Stimulated activated CD4-positive, alpha-beta T cell treated with anti-CD3 and anti-CD28 coated beads, TNF-alpha, amount 100 ng/mL, for 24 hours (primary cell): ENCODE measurements at places on chromosomes 5 and 9.

- DNase-seq = peak; percentile 69
These were observed 65.3 kb downstream of the RXRA start for GRCh38 chr9:134391319-134392231.

DNA sequence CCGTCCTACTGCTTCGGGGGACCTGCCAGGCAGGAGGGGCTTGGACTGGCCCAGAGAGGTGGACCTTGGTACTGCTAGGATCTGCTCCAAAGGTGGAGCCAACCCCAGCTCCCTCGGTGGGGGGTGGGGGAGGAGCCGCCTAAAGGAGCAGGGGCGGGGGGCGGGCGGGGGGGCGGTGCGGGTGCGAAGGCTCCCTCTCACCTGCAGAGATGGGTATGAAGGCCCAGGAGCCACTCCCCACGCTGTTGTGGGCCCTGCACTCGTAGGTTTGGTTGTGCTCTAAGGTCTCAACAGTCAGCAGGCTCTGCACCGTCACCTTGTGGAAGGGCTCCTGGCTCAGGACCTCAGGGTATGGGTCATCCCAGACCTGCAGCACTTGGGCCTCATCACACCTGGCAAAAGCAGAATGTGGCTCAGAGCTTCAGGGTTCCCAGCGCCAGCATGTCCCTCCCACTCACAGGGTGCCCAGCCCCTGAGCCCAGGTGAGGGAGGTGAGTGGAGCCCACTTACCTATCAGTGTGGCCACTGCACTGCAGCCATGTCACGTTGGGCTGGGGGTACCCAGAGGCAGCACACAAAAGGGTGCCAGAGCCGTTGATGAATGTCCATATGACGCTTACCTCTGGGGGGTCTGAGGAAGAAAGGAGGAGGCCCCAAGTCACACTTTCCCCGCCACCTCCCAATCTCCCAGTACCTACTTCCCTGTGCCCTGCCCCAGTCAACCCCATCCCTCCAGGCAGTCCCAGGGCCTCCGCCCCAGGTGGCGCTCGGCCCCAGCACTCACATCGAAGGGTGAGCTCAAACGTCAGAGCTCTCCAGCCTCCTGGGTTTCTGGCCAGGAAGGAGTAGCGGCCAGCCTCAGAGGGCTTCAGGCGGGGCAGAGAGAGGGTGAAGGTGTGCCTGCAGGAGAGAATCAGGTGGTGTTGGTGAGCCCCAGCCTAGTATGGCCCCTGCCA lies 16.4 kb downstream of the CSF1R start:
- DNase-seq = no peak

GRCh38 chr9:109739760-109740159 lies 40.2 kb upstream of the PALM2AKAP2 start:
- DNase-seq = no peak

DNA sequence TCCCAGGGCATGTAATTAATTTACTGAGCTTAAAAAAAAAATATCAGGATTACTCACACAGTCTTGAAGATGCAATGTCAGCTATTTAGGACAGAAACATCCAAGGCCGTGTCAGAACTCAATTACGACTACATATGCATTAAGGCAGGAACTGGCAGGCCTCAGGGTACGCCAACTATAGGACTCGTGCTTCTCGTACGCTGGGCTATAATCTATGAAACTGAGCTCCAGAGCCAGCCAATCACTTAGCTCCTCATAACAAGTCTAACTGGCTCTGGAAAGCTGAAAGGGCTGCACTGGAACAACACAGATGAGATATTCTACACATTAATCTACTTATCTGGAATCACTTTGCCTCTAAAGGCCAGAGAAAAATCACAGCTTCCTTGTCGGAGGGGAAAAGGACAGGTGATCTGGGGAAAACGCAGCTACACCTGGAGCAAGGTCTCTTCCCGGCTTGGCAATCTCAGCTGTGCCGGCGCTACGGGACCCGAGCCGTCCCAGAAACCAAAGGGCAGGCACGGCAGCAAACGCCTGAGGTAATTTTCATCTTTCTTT lies 212.0 kb downstream of the DEPDC1B start:
- no peak for DNase-seq

GRCh38 chr9:2639786-2640185 lies 18.2 kb downstream of the VLDLR start:
- DNase-seq = no peak

GRCh38 chr5:66136053-66136452 lies 8.0 kb upstream of the SREK1 start:
- DNase-seq = no peak

- no peak for DNase-seq
These were observed 16.3 kb upstream of the FYB1 start for GRCh38 chr5:39235648-39236047.

GRCh38 chr5:104312481-104312880 lies 749.9 kb upstream of the NUDT12 start:
- no peak for DNase-seq

DNA sequence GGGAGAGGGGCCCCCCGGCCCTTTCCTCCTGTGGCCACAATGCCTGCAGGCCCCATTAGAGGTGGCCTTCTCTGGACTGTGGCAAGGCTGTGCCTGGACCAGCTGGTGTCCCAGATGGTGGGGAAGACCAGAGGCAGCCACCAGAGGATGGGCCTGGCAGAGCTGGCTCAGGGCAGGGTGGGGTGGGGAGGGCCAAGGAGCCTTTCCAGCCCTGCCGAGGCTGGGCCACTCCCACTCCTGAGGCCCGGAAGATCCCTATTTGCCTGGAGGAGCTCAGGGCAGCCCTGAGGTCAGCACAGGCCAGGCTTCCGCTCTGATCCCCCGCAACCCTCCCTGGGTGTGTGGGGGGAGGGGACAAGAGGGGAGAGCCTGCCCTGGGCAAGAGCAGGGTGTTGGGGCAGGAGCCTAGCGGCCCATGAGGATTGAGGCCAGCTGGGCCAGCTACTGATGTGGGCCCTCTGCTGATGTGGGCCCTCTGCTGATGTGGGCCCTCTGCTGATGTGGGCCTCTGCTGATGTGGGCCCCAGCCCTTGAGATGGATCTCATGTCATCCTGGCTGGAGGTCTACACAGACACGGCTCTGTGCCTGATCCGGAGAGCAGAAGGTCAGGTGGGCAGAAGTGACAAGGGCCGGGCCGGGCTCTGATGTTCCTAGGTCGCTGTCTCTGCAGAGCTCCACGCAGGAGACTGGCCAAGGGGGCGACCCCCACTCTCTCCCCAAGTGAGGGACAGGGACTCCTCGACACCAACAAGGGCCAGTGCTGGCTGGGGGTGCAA lies 6.0 kb downstream of the MRPS2 start:
- DNase-seq = no peak

DNA sequence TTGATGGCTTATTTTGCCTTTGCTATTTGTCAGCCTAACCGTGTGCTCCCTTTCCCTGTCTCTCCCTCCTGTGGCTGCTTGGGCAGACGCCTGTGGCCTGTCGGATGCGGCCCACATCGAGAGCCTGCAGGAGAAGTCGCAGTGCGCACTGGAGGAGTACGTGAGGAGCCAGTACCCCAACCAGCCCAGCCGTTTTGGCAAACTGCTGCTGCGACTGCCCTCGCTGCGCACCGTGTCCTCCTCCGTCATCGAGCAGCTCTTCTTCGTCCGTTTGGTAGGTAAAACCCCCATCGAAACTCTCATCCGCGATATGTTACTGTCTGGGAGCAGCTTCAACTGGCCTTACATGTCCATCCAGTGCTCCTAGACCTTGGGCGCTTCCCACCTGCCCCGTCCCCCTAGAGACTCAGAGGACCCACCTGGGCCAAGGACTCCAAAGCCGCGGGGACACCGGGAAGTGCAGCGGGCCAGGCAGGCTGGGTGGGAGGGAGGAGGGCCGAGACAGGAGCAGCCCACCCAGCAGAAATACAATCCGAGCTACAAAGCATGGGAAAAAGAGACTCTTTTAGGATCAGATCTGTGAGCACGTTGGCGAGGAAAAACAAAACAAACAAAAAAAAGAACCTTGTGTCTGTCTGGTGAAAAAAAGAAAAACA lies 10.6 kb downstream of the NR2F1 start:
- DNase-seq = no peak

DNA sequence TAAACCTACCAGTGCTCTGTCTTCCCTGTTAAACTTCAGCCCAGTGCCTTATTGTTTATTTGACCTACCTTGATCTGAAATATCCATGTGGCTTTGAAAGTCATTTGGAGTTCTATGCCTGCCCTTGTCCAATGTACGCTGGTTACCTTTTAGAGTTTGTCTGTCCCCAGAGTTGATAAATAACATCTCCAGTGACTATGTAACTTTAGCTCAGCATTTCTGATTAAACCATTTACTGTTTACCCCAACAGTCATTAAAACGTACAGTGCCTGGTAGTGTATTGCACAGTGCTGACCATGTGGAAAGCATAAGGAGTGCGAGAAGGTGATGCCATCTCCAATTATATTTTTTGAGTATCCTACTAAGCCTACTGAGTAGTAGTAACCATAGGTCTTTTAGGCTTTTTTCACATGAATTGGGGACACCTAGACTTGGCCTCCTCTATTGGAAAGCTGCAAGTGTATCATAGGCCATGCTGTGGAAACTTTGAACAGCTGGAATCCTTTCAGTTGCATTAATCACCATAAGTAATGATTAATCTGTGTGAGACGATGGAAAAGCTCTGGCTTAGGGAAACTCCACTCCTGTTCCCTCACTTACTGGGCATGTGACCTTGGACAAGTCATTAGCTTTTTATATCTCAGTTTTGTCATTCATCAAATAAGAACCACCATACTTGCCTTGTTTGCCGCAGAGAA lies 93.5 kb downstream of the MAST4 start:
- DNase-seq = no peak

- DNase-seq = no peak
These were observed 142.3 kb upstream of the TLX3 start for GRCh38 chr5:171166766-171167165.

GRCh38 chr5:154523104-154523503 lies 45.1 kb upstream of the HAND1 start:
- no peak for DNase-seq

- no peak for DNase-seq
These were observed 29.2 kb downstream of the CD14 start for GRCh38 chr5:140603734-140604133.

DNA sequence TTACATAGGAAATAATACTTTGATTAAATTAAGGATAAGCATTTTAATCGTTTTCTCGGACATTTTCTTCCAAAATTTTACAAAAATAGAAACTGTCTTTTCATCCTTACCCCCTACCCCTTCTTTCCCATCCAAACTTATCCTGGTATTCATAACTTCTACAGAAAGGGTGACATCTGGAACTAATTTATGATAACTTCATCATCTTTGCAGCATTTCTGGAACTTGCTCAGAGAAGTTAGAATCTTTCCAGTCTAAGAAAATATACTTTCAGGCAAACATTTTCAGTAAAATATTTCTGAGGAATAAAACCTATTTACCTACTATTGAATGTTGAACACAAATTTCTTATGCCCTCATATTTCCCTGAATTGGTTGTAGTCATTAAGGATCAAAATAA lies 309.0 kb downstream of the MAN2A1 start:
- no peak for DNase-seq

GRCh38 chr5:60066502-60066901 lies 173.0 kb upstream of the PDE4D start:
- DNase-seq = no peak

- DNase-seq = no peak
These were observed 199.2 kb downstream of the ADAMTSL1 start for GRCh38 chr9:18673179-18673578.

- DNase-seq = no peak
These were observed 58.1 kb downstream of the OXCT1 start for GRCh38 chr5:41812156-41812555.

- no peak for DNase-seq
These were observed 245.6 kb upstream of the DAB2 start for GRCh38 chr5:39670391-39670790.

DNA sequence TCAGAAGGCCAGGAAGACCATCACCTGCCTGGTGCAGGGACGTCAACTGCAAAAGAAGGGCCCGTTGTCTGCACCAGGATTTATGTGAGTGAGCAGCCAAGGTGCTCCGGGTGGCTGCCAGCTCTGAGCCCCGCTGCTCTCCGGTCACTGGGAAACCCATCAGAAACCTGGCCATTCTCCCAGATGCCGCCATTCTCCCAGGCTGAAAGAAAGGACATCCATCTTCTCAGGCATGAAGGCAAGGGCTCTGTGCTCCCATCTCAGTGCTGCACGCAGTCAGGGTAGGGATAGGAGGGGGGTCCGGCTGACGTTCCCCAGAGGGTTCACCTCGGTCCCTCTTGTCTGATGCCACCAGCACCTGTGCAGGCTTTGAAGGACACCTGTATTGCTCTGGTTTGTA lies 158.4 kb downstream of the ERCC6L2 start:
- no peak for DNase-seq

DNA sequence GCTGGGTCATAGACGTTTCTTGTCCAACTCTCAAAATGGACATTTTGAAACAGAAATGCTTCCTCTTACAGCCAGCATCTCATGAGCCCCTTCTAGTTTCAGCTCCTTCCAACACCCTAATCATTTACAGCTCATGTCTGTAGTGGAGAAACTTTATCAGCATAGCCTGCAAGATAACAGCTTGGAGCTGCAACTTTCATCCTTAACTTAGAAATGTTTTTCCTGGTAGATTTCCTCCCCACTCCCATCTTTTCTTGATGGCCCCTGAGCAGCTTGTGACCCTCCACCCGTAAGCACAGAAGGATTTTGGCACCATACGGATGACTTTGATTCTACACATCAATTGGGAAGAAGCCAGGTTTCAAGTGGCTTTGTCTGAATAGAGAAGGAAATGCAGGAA lies 53.5 kb upstream of the TGFBR1 start:
- no peak for DNase-seq

- no peak for DNase-seq
These were observed 2.1 kb upstream of the CAMLG start for GRCh38 chr5:134736173-134736812.

DNA sequence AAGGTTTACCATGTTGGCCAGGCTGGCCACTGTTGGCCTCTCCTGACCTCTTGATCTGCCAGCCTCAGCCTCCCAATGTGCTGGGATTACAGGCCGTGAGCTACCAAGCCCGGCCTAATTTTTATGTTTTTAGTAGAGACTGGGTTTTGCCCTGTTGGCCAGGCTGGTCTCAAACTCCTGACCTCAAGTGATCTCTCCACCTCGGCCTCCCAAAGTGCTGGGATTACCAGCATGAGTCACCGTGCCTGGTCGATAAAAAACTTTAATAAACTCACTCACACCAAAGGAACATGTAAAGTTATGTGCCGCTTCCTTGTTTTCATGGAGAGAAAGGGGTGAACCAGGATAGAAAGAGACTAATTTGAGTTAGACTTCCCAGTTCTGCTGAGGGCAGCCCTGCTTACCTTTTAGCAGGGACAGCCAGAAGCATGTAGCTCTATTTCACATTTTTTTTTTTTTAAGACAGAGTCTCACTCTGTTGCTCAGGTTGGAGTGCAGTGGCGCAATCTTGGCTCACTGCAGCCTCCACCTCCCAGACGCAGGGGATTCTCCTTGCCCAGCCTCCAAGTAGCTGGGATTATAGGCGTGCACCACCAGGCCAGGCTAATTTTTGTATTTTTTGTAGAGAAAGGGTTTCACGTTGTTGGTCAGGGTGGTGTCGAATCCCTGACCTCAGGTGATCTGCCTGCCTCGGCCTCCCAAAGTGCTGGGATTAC lies 11.4 kb upstream of the HAUS6 start:
- no peak for DNase-seq

DNA sequence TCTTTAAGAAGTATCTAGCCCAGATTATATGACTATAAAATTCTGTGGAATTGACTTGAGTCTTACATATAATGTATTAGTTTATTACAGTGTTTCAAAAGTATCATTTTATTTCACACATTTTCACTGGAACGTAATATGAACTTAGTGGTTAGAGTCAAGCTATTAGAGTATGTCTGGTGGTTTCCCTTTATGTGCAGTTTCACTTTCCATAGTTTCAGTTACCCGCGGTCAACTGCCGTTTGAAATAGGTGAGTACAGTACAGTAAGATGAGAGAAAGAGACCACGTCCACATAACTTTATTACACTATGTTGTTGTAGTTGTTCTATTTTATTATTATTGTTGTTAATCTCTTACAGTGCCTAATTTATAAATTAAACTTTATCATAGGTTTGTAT lies 50.5 kb downstream of the COMMD10 start:
- DNase-seq = no peak
